ENCODE measurements at places on chromosomes 2 and 18.
A peak's percentile ranks its signal among the peaks of the same experiment; 100 is the strongest.

DNA sequence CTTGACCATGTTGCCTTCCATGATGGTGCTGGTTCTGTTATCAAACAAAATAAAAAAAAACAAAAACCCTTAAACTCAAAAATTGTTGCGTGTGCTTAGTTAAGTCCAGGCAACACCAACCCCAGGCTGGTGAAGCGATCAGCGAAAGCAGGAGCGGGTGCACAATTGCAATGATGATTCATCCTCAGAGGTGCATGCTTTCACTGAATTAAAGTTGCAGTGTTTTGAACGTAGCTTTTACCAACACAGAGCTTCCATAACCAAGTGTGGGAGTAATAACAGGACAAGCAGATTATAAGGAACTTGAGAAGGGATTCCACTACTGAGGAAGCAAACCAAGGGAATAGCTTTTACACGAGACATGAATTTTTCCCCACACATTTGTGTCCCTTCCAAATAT is 39.7 kb upstream of the RAPH1 start:
- no peak for DNase-seq

DNA sequence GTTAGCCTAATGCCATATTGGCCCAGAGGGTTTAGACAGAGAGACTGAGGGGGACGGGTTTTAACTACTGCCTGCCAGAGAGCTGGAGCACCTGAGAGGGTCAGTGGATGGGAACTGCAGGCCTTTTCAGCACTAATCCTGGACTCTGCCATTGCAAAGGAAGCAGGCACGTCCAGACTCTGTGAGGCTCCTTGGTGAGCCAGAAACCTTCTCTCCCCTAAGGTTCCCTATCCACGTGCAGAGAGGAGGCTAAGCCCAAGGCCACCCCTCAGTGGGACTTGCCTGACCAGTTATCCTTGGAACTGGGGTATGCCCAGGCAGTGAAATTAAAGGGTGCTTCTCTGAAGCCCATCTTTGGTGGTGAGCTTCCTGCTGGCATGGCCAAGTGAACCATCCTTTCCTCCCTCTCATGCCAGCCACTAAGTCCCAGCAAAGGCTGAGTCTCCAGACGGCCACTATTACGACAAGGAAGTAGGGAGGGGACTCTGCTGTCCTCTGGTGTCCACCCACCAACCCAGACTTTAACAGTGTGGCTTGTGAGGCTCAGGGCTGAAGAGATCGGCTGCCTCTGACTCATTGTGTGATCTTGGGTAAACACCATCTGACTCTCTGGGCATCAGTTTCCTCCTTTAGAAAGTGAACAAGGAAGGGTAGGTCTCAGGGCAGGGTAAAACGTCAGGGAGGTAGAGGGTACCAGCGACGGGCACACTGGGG is 3.9 kb upstream of the MLPH start:
- DNase-seq = peak; percentile 84

DNA sequence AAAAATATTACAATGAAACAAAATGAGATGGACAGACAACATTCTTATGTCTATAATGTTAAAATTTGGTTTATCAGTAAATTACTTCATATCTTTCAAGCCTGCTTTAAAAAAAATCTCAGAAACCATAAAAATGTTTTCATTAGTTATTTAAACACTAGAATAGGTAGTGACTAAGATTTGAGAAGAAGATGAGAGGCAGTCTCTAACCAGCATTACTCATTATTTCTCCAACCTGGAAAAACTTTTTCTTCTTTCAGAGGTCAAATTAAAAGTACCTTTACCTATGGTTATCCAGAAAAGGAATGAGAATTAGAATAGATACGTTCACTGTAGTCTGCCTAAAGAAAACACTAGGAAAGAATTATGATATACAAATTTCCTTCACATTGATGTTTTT is 50.3 kb downstream of the IKZF2 start:
- DNase-seq = no peak

- DNase-seq = peak; percentile 56
Measured at GRCh38 chr2:25698752-25699151, 25.4 kb upstream of the DTNB start.

GRCh38 chr2:191245869-191246531 is 796 bp downstream of the MYO1B start:
- peak; percentile 50 for DNase-seq

- DNase-seq = no peak
Measured at GRCh38 chr18:55524353-55525073, 63.5 kb downstream of the TCF4 start.

- DNase-seq = peak; percentile 1
Measured at GRCh38 chr2:1136067-1136466, 185.4 kb downstream of the SNTG2 start.

GRCh38 chr2:69449906-69450305 is 12.7 kb upstream of the NFU1 start:
- DNase-seq = no peak

- DNase-seq = no peak
Measured at GRCh38 chr18:12021596-12021995, 40.3 kb downstream of the IMPA2 start.

- no peak for DNase-seq
Measured at GRCh38 chr2:86646865-86647264, 23.2 kb upstream of the RNF103 start.

DNA sequence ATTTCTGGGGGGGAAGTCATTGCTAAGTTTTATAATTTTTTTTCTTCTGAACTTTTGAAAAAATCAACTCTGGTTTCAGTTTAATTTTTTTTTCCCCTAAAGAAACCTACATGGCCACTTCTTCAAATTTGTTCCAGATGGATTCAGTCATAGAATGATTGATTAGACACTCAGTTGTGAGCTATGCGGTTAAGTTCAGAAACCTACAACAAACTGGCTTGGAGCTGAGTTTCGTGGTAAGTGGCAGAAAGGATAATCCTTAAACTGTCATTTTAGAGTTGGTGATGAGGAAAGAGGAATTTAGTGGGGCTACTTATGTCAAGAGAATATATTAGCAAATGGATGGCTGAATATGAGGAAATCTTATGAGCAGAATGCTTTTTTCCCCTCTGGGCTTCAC is 23.7 kb downstream of the EFEMP1 start:
- peak; percentile 49 for DNase-seq

DNA sequence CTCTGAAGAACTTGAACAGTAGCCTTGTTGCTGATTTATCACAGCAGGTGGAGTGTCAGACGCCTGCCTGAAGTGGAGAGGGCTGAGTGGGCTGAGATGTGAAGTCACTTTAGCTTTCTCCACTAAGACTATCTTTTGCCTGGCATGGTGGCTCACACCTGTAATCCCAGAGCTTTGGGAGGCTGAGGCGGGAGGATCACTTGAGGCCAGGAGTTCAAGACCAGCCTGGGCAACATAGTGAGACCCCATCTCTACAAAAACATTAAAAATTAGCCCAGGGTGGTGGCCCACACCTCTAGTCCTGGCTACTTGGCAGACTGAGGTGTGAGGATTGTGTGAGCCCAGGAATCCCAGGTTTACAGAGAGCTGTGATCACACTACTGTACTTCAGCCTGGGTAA is 60.6 kb upstream of the TTC39C start:
- no peak for DNase-seq

DNA sequence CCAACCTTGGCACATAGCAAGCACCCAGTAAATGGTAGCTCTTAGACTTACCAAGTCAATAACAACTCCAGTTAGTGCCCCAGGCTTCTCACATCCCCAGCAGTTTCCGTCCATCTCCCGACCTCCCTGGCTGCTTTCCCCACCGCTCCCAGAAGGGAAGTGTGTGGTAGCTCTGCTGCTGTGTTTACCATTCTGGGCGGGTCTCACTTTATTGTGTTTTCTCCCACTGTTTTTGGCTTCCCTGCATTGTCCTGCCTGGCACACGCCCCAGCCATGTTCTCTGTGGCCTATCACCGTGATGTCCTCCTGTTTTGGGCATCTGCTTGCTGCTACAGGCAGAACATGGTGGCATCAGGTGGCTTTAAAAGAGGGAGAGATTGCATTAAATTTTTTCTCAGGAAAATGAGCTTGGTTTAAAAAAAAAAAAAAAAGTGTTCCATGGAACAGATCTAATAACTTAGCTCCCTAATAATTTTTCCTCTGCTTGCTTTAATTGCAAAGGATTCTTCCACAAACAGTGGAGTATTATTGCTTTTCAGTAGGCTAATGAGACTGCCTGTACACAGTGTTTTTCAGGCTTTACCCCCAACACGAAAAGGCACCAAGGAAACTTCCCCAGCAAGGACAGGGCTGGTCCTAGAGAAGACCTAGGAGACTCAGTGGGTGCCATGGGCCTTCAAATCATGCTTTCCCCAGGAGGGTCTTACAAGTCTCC is 8.0 kb upstream of the COX7A2L start:
- DNase-seq = peak; percentile 5

DNA sequence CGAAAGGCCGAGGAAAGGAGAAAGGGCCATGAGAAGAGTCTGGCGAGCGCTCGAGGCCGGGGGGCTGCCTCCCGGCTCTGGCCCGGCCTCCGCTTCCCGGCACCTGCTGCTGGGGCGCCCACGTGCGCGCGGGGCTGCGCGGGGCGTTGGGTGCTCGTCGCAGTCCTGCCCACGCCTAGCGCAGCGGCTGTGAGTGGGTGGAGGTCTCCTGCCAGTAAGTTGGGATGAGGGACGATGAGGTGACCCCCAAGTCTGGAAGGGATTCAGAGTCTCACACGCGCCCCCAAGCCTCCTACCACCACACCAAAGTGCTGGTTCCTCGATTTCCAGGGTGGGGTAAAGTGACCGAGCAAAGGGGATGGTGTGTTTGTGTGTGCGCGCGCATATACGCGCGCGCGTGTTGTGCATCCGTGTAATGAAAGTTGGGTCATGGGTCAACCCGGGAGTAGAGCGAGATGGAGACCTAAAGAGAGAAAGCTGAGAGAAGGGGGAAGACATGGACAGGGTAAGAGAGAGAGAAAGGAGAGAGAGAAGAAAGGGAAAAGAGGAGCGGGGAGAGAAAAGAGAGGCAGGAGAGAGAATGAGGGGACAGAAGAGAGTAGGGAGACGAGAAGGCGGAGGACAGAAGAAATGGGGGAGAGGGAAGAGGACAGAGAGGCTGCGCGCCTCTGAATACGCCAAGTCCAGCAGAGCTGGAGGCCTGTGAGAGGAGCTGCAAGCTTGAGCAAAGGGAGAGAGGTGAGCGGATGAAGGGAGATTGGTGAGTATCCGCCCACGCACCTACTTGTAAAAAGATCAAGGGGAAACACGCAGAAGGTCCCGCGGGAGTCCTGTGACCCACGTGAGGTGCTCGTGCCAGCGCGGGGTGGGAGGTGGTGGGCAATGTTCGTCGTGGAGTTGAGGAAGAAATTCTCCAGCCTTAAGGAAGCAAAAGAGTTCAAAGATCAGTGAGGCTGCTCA is 1.7 kb upstream of the NETO1 start:
- DNase-seq = no peak

- DNase-seq = no peak
Measured at GRCh38 chr2:119232666-119232993, 9.0 kb downstream of the STEAP3 start.

GRCh38 chr2:231387904-231388724 is 7.4 kb upstream of the B3GNT7 start:
- DNase-seq = peak; percentile 85

DNA sequence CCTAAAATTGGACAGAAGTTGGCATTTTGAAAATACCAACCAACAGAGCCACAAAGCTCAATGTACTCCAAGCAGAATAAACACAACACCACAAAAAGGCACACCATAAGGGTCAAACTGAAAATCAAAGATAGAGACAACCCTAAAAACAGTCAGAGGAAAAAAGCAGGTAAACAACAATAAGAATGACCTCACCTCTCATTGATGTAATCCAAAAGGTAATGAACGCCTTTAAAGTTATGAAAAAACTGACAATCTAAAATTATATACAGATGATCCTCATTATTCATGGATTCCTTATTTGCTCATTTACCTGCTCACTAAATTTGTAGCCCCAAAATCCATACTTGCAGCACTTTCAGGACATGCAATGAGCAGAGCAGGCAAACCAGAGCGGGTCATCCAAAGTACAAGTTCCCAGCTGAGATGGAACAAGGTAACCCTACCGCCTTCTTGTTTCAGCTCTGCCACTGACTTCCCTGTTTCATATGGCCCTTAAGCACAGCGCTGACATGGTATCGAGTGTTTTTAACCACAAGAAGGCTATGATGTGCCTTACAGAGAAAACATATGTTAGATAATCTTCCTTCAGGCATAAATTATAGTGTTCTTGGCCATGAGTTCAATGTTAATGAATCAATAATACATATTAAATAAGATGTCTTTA is 17.0 kb downstream of the RTN4 start:
- DNase-seq = no peak

DNA sequence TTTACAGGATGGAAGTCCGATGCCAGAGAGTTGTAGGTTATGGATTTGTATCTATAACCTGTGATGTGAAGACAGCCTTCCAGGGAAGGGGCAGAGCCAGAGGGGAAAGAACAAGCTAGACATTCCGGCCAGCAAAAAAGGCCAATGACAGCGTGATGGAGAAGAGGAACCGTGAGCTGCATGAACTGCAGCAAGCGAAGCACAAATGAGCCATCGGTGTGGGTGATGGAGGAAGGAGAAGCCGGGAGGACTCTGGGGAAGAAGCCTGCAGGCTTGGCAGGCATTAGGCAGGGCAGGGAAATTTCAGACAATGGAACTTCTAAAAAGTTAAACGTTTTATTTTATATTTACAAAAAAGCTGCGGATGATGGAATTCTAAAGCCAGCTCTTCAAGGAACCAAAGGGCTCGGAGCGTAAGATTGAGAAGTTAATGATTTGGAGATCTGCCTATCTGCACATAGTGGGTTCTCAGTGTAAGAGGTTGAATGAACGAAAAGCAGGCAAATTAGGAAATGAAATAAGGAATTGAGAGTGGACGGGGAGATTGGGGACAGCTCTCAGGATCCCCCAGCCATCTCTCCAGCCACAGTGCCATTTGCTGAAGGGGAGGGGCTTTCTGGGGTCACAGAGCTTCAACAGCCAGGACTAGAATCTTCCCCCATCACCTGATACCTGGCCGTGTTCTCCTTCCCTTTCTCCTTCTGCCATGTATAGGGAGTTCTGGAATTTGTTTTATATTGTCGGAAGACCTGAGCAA is 28.4 kb downstream of the NGEF start:
- no peak for DNase-seq

GRCh38 chr2:127508631-127509034 is 17.7 kb downstream of the IWS1 start:
- peak; percentile 99 for DNase-seq

GRCh38 chr2:170932166-170932565 is 3.1 kb downstream of the GORASP2 start:
- DNase-seq = no peak

DNA sequence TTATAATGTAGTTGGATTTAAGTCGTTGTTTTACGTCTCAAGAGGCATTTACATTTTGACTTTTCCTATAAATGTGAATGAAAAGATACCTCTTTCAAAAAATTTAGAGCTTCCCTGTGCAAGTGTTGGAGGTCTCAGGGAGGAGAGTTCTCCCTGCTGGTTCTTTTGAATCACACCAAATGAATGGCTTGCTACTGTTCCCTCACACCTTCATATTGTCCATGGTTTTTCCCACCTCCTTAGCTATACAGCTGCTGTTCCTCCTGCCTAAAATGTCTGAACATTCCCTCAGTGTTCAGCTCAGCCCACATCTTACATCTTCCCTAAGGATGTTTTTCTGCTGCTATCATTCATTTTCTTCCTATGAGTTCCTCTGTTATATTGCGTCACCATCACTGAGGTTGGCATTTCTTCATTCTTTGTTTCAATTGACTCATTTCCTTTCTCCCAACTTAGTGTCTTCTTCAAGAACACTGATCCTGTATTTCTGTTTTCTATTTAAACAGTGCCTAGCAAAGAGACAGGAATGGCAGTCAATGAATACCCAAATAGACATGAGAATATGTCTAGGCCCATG is 46.0 kb downstream of the COX7A2L start:
- peak; percentile 78 for DNase-seq

All from M059J (cell line).